ENCODE measurements at places on chromosomes 2 and 18.

DNA sequence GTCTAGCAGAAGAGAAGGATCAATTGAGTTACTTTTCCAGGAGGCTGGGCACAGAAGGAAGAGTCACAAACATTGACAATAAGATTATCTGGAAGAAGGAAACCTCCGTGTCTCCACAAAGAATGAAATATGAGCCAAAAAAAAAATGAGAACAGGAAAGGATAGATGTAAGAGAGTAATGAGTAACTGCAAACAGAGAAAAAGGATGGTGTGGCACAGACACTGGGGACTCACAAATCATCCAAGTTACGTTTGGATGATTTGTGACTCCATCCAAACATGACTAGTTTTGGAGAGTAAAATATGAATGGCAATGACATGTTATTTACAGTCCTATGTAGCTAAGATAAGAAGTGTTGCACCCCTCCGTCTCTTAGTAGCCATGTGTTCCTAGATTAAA, 42.8 kb upstream of the MAP2 start:
- no peak for DNase-seq

- no peak for DNase-seq
These were observed 86.5 kb downstream of the VSNL1 start for GRCh38 chr2:17626986-17627385.

DNA sequence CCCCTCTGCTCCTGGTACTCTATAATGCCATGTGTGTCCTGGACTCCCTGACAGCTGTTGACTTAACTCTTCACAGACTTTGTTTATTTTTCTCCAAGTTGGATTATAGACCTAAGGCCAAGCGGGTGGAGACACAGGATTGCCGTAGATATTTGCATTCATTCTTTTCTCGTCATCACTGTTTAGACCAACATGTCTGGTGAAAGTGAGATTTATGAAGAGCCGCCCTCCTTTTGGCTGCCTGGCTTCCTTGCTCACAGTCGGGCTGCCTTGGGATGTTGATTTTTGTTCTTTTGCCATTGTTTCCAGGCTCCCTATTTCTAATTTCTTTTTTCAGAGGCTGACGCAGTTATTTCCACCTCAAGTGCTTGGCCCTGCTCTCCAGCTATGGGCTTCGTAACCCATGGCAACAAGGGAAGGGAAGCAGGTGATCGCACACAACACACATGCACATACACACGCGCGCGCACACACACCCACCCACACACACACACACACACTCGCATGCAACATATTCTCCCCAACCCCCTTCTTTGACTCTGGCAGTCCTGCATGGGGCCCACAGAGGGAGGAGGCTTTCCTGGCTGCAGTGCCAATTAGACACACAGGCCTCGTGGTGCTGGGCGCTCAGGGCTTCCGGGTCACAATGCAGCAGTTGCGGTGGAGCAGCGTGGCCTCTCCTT, 296.5 kb downstream of the MTX2 start:
- peak; percentile 16 for DNase-seq

GRCh38 chr2:162613839-162614238, 224.7 kb downstream of the KCNH7 start:
- no peak for DNase-seq

DNA sequence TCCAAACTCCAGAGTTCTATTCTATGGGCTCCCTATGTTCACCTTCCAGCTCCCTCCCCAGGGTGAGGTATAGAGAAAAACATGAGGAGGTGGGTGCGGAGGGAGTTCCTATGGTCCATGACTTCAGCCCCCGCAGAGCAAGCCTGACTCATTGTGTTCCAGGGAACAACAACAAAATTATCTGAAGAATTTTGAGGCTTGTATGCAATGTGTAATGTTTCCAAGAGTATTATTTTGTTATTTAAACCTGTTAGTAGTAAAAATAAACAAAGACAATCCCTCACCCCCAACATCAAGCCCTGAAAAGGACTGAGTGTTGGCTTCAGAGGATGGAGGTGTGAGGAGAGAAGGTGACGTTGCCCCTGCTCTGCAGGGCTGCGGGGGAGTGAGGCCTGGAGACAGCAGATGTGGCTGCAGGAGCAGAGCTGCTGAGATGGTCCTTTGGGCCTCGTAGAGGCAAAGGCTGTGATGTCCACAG, 29.0 kb downstream of the LAMA3 start:
- DNase-seq, result peak; percentile 83

DNA sequence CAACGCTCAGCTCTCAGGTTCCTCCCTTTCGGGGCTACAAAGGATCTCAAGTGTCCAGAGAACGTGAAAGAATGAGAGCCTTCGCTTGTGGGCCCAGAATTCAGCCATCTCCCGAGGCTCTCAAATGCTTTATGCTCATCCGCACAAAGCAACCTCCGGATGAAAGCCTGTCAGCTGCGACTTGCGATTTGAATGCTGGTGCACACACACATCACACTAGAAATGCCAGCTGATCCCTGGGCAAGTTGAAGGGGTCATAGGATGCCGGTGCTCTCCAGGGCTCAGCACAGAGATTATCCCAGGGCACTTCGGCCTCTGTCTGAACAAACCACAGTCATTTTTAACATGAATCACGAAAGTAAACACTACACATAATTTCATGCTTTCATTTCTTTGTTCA, 141.8 kb upstream of the MYT1L start:
- DNase-seq, result no peak

GRCh38 chr2:71743995-71744675, 290.8 kb downstream of the DYSF start:
- DNase-seq, result no peak

GRCh38 chr18:76558881-76559667, 64.0 kb upstream of the ZNF516 start:
- DNase-seq, result no peak

DNA sequence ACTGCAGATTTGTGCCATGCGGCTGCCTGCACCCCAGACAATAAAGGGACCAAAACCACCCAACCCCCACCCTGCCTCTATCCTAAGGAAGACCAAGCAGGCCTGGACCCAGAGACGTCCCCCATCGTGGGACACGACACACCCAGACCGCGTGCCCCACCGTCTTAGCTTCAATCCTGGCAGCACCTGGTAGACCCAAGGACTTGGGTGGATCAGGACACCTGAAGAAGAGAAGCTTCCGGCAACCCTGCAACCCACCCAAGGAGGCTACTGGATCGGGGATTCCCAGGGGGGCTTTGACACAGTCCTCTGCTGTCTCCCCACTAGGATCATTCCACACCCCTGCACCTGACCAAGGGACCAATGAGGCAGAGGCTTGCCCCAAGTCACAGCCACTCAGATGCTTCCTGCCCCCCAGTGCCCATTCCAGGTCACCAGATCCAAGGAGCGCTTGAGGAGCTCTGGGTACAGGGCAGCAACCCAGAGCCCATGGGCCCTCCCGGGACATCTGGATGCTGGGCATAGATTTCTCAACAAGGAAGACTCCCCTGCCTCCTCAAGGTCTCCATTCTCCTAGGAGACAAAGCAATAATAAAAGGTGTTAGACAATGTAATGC, 3.6 kb downstream of the ALPI start:
- no peak for DNase-seq

DNA sequence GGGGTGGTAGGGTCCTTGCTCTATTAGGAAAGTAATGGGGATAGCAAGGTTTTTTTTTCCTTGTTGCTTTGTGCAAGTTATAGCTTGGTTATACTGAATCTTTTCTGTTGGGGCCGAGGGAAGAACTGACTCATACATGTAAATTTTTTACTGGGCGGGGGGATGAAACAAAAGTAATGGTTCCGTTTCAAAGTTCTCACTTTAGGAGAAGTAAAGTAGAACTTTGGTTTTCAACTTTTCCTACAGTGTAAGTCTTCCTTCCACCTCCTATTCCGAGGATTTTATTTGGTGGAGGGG, 1.1 kb downstream of the AFTPH start:
- peak; percentile 28 for DNase-seq

DNA sequence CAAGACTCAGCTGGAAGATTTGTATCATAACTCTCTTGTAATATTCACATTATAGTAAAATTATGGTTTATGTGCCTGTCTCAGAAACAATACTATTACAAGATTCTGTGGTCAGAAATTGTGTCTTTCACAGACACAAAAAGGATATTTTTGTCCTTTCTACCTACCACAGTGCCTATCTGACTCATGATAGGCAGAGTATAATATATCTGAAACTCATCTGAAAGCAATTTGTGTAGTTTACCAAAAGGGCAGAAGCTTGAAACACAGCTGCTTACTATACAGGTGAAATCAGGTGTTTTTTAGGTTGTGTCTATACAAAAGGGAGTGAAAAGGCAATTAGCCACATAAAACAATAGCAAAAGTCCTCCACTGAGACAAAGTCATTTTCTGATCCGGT, 10.9 kb downstream of the TMEM200C start:
- no peak for DNase-seq
